ENCODE measurements at places on chromosomes 2 and 18.

DNA sequence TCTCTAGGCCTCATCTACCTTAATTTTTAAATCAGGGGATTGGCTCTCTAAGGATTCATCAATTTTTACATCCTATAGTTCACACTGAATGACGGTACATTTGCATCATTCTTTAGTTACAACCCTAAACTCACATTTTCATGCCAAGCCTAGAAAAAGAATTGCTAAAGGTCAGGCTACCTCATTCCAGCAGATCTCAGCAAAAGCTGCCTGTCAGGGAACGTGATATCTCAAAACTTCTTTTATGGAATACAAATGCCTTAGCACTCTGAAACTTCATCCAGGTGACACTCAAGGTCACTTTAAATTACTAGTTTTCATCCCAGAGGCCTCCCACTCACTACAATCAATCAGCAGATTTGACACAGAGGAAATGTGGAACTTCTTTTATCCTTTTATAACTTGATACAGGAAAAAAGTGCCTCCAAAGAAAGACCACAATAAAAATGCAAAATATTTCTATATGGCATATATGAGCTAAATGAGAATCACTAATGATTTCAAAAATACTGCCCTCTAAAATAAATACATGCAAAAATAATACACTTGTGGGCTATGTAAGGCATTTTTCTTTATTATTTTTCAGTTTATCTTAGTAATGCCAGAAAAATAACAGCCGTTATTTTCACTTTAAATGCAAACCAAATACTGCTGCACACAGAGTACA, 91.5 kb downstream of the ARHGEF33 start:
- DNase-seq = no peak

GRCh38 chr2:37297632-37298031, 27.0 kb downstream of the PRKD3 start:
- DNase-seq = no peak

- DNase-seq = no peak
These were observed 64.9 kb downstream of the DNMT3A start for GRCh38 chr2:25276569-25277465.

DNA sequence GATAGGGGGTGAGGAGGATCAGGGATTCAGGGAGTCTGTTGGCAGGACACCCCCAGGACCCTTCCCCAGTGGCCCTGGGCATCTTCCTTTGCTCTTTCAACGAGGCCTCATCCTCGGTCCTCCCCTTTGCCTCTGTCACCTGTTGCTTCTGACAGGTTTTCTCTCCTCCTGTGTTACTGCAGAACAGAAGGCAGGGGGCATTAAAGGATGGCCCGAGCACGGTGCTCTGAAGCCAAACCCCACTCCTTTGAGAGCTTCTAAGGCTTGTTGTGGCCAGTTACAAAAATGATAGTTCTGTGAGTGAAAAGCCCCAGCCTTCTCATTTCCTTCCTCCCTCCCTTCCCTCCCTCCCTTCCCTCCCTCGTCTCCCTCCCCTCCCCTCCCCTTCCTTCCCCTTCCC, 82.5 kb downstream of the THNSL2 start:
- no peak for DNase-seq

DNA sequence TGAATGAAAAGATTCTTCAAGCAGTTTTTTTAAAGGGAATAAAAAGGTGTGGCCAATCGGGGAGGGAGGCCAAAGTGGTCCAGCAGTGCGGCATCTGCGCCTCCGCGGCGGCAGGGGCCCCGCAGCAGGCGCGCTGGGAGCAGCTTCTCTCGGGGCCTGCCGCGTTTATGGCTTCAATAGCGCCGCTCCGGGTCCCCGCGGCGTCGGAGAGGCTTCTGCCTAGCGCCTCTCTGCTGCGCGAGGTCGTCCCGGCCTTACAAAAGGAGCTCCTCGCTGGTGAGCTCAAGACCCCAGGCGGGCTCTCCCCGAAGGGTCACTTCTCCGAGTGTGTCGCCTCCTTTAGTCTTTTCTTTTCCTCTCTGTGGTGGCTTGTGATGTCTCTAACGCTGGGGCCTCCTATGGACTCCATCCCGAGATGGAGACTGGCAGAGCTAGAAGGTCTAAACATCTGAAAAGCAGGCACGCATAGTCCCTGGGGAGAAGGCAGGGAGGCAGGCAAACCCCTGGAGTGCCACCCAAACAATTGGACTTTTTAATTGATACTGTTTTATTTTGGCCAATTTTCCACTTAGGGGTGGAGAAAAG, 67.1 kb downstream of the SUMO1 start:
- no peak for DNase-seq

GRCh38 chr2:84495539-84496146, 20.7 kb upstream of the DNAH6 start:
- DNase-seq = peak; percentile 16

DNA sequence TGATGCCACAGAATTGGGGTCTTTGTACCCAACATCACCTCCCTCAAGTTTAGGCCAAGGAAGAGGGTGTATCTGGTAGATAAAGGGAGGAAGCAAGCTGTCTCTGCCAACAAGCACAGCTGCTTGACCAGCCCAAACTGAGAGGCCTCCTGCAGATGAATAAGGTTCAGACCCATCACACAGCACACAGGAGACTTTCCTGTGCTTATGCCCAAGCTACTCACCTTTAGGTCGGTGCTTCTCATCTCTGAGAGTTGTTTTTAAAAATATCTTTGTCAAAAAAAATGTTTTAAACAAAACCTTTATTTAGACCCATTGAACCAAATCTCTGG, 24.7 kb upstream of the SP3 start:
- no peak for DNase-seq

DNA sequence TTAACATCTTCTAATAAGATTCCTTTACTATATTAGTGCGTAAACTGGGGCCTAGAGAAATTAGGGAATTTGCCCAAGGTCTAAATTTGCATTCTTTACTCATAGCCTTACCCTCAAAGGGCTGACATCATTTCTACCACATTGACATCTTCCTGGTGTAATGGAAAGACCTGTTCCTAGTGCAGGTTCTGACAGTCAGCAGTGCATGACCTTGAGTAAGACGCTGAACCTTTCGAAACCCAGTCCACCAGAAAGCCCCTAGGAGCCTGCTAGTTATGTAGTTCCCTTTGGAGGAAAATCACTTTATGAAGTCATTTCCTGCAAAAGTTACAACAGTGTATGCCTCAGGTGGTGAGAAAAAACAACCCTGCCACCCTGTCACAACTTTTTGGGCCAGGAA, 388.3 kb downstream of the TNS1 start:
- DNase-seq = no peak

GRCh38 chr2:85275984-85276540, 51.7 kb downstream of the TGOLN2 start:
- DNase-seq = no peak

GRCh38 chr2:16252891-16253290, 312.5 kb downstream of the MYCN start:
- no peak for DNase-seq

DNA sequence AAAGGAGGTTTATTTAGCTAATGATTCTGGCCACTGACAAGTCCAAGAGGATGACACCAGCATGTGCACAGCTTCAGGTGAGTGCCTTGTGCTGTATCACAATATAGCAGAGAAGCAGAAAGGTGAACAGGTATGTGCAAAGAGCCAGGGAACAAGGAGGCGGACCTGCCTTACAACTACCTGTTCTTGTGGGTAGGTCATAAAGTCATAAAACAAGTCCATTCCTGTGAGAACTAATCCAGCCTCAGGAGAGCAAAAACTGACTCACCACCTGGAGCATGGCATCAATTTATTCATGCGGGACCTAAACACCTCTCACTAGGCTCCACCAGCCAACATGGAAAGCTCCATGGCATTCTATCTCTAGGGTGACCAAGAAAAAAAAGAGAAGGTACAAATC, 234.2 kb downstream of the ASXL3 start:
- no peak for DNase-seq

DNA sequence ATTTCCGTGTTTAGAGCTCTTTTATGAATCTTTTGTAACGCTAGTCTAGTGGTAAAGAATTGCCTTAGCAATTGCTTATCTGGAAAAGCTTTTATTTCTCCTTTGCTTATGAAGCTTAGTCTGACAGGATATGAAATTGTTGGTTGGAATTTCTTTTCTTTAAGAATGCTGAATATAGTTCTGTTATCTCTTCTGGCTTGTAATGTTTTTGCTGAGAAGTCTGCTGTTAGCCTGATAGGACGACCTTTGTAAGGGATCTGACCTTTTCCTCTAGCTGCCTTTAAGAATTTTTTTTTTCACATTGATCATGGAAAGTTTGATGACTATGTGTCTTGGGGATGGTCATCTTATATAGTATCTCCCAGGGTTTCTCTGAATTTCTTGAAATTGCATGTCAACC, 101.1 kb downstream of the TRABD2A start:
- no peak for DNase-seq

GRCh38 chr2:27249159-27249890, 13.5 kb downstream of the SLC30A3 start:
- no peak for DNase-seq

DNA sequence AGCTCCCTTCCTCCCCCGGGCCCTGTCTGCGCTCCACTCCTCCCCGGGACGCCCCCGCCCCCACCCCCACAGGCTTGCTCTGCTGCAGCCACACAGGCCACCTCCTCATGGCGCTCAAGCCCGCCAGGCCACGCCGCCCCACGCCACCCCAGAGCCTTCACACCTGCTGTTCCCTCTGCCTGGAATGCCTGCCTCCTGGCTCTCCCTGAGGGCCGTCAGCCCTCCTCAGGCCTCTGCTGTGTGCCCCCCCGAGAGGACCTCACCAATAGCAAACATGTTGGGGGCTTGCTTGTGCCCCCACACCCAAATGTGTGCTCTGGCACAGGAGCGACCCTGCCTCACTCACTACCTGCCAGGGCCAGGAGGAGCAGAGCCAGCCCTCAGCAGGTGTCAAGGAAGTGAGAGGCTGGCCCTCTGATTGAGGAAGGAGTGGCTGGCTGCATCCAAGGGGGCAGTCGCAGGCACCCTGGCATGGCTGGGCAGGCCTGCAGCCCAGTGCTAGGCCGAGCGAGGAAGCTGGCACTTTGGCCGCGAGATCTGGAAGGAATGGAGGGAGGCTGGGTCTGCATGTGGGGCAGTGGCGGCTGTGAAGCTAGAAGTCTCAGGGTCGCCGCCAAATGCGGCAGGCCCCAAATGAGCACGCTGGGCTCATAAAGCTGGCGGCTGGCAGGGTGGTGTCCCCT, 86.5 kb downstream of the INHBB start:
- no peak for DNase-seq

DNA sequence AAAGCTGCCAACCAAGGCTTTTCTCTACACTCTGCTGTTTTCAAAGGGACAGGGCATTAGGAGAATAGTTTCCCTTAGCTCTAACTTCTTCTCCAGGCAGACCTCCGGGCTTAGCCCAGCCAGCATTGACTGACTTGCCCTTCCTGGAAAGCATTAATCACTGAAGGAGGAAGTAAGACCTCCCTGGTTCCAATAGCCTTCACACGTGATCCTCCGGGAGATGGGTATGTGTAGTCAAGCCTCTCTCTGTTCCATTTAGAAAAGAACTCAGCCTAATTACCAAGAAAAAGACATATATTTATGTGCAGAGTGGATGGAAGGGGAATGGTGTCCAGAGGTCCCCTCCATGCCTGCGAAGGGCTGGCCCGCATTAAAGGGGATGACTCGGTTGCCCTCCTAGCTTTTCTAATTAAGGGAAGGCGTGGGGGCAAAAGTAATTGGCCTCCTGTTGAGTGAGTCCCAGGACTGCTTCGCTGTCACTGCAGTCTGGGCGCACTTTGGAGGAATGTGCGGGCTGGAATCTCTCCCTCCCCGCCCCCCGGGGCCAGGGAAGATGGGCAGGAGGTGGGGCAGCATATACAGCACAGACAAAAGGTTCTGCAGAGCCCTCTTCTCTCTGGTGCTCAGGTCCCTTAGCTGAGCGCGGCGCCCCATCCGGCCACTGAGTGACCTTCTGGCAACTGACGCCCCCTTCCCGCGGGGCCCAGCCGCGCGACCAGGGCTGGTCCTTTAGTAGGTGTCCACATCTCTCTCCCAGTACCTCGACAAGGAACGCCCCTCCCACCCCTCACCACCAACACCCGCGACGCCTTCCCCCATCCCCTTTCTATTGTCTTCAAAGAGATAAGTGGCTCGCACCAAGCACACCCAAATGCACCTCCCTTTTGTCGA, 686.0 kb downstream of the NRXN1 start:
- no peak for DNase-seq

DNA sequence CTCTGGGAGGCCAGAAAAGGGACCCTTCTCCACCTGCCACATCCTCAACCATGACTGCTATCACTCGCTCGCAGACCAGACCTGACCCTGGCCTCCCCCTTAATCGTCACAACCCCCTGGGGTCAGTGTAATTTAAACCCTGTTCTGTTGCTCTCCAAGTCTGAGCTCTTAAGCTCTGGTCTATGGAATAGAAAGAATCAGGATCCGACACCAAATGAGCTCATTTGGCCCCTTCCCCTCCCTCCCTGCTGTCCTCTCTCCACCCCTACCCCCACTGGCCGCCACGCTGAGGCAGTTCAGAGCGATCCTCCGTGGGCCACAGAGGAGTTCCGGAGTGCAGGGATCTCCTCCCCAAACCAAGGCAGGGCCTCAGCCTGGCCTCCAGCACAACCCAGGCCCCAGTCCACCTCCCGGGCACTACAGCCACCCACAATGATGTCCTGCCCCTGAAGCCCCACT, 5.3 kb downstream of the DNMT3A start:
- DNase-seq = no peak

DNA sequence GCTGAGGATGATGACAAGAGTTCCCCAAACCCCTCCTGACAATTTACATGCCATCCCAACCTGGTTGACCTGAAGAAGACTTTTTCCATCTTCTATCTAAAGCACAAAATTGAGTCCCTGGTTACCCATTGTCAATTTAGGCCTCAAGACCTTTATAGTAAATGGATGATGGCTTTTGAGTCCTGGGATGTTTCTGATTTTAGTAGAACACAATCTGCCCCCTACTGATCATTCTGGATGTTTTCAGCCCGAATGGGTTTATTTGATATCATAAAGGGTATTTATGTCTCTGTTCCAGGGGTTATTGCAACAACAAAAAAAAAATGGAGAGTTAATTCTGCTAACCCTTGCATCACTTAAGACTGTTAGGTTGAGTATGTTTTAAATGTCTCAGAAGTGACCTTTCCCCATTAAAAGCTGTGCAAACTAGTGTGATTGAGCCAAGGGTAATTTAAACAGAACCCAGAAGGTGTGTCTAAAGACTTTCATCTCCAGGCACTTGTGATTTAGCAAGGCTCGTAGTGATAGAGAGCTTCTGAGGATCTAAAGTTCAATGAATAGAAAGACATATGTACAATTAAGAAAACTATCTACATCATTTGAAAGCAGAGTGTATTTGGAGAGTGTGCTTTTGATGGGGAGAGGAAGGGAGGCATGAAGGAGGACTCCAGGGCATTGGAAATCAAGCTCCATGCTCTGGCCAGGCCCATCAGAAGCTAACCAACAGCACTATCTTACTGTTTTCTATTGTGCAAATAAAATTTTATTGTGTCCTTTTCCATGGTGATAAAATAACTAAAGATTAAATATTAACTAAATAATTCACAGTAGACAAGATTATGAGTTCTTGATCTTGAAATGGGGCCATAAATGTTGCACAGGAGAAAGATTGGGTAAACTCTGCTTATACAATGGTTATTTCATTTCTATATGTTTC, 96.6 kb upstream of the NOSTRIN start:
- no peak for DNase-seq
